Hematopoietic multipotent progenitor cell treated with erythropoietin and hydrocortisone succinate and interleukin-3 and kit ligand, for 17 days (in vitro differentiated cells): ENCODE measurements at places on chromosomes 3 and 15.

GRCh38 chr3:57434041-57434440, 110.1 kb downstream of the DNAH12 start:
- DNase-seq: no peak

GRCh38 chr15:99603828-99604227, 38.0 kb downstream of the MEF2A start:
- no peak for DNase-seq

DNA sequence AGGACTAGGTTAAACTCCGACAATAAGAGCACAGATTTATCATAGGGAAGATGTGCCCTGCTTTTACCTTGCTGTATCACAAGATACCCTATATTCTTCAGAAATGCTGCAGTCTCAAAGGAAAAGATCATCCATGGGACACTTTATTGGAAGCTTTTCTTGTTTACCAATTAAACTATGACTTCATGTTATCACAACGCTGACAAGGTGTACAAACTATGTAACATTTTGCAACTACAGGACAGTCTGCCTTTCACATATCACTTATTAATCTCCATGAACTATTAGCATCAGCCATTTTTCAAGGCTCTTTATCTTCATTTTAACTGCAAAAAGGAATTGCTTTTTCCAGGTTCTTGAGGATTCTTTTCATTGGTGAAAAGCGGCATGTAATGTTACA, 34.0 kb downstream of the CBLB start:
- no peak for DNase-seq

GRCh38 chr3:179376474-179376873, 29.0 kb downstream of the MFN1 start:
- no peak for DNase-seq

GRCh38 chr3:37092484-37092883, 81.9 kb downstream of the LRRFIP2 start:
- no peak for DNase-seq

- DNase-seq: no peak
Observed at GRCh38 chr3:159726231-159726964, 262.2 kb upstream of the IL12A start.

GRCh38 chr15:77989296-77990143, 88.0 kb downstream of the TBC1D2B start:
- DNase-seq: peak; percentile 92

DNA sequence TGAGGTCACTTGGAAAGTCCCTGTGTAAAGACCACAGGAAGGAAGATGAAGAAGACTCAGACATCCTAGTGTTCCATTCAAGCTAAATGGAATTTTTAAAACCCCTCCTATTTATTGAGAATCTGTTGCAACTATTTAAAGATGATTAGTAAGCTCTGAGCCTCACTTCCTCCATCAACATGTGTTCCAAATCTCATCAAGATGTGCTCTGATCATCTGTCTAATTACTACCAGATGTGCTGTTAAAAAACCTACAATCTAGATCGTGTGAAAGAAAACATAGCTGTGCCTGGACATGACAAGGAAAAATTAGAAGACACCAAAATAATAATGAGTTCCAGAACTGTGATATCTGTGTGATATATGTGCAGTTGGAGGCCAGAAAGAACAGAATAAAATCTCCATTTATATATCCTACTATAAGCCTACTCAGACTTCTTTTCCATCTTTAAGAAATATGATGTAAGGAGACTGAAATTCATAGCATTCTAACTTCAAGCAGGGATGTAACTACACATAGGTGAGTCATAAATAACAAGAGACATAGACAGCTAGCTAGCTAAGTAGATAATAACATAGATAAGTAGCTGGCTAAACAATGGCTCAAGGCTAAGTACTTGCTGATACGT, 7.8 kb downstream of the XPC start:
- DNase-seq: no peak

- no peak for DNase-seq
Observed at GRCh38 chr3:160806094-160806493, 50.1 kb downstream of the PPM1L start.

- no peak for DNase-seq
Observed at GRCh38 chr3:132536442-132537153, 60.5 kb upstream of the ACKR4 start.

DNA sequence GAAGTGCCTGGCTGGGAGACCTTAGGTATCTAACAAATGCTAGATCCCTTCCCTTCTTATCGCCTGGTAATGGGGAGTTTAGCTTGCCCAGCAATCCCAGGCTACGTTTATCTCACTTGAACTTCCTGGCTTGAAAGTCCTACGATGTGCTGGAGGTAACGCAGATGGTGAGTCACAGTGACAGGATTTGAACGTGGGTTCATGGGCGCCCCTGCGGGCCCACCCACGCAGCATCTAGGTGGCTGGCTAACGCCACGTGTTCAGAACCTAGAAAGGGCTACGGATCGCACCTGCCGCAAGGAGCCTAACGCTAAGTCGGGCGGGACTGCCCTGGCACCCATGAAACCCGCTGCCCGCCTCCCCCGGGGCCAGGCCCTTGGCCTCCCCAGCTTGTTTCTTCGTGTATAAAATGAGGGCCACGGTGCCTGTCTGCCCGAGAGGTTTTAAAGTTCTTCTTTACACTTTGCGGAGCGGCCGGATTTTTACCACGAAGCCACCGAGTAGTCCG, 600 bp upstream of the USP3 start:
- peak; percentile 83 for DNase-seq

DNA sequence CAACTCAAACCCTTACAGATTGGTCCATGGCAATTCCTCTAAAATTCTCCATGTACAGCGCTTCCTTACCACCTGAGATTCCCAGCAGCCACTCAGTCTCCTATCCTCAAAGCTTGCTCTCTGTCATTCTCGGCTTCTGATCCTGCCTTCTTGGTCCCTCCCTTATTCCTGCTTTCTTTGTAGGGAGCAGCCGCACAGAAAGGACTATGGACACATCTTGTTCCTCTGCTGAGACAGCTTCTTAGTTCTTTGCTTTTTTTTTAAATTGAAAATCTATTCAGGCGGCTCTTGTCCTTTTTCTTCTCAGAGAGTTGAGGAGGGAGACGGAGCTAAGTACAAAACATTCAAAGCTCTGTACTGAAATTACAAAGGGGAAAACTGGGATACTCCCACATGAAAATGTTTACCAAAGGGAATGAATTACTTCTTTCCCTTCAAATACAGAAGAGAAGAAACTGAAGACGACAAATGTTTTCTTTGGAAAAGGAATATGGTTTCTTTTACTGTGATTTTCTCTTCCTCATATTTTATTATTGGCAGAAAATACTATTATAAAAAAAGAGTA, 285.1 kb downstream of the IL20RB start:
- DNase-seq: no peak

DNA sequence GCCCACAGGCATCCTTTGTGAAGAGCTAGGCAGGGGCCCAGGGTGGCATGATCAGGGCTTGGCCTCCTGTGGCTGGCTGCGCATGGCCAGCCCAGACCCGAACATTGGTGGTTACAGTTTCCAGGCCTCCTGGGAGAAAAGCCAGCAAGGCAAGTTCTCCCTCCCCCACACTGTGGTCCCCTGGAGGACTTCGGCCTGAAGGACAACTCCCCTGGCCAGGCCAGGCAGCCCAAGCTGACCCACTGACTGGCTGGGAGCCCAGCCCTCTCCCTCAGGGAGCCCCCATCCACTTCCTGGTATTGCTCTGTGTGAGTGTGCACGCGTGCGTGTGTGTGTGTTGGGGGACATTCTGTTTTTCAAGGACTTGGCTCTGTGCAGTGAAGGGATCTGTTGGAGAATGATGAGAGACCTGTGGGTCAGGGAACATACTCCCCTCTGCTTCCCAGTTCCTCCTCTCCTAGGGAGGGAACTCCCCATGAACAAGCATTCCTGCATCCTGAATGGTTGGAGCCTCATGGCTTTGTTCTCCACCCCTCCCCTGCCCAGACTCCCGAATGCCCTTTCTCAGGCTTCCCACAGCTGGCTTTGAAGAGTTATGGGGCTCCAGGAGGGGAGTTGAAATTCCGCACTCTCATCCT, 29.5 kb downstream of the CORO2B start:
- no peak for DNase-seq

DNA sequence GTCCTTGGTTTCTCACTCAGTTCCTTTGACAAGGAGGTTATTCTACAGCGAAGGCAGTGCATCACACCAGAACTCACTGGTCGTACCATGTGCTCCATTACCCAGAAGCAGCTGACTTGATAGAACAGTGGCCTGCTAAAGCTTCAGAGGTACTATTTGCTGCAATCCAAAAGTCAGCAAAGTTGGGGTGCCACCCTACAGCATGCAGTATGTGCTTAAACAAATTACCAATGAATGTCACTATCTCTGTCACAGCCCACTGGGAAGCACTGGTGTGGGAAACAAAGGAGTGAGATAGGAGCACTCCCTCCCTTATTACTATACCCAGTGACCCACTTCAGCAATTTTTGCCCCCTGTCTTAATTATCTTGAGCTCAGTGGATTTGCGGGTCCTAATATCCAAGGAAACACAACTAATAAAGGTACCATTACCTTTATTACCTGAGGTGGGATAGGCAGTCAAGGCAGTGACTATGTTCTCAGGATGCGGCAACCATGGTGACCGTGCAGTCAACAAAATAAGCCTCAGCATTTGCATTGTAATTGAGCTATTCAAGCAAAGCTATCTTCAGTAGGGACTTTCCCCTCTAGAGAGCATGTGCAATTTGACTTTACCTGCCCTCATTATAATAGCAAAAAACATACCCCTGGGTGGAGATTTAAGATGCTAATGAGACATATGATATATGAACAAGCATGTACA, 199.4 kb downstream of the OCA2 start:
- no peak for DNase-seq

DNA sequence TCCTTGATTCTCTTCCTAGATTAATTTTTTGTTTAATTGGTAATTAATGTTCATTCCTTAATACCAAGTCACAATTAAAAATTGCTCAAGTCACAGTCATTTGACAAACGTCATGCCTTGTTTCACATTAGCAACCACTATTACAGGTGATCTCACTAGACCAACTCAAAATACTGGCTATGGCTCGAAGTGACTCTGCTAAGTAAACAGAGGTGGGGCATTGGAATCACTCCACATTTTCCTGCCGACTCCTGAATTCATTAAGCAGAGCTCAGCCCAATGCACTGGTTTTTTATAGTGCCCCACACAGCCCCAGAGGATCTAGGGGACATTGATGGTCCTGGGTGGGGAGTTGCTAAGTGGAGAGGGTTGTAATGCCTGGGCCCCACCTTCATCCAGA, 201.2 kb upstream of the NSMCE3 start:
- no peak for DNase-seq

DNA sequence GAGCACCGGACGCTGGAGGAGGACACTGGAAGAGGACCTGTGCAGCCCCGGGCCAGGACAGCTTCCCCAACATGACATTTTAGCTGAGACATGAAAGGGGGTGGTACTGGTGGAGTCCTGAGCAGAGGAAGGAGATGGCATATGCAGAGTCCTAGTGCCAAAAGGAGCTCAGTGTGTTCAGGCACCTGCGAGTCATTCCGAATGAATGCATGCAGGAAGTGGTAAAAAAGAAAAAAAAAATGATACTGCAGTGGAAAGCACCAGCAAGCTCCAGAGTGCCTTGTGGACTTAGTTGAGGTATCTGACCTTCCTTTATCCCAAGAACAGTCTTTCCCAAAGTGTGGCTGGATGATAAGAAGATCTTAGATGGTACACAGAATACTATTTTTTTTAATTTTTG, 6.6 kb upstream of the ZNF148 start:
- no peak for DNase-seq

DNA sequence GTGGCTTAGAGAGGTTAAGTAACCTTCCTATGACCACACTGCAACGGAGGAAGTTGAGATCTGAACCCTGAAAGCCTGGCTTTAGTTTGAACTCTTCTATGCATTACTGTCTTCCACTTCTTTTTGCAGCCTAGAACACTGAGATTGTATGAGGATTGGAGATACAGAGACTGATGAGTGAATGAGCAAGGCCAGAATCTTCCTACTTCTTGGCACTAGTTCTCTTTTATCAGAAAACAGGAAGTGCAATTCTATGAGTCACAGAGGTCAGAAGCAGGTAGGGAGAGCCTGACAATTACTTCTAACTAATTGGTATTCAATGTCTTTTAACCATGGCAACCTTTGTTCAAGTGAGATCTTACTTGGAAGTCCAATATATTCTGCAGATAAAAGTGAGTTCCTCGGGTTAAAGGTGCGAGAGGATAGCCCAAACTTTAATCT, 219.0 kb downstream of the SHQ1 start:
- no peak for DNase-seq

DNA sequence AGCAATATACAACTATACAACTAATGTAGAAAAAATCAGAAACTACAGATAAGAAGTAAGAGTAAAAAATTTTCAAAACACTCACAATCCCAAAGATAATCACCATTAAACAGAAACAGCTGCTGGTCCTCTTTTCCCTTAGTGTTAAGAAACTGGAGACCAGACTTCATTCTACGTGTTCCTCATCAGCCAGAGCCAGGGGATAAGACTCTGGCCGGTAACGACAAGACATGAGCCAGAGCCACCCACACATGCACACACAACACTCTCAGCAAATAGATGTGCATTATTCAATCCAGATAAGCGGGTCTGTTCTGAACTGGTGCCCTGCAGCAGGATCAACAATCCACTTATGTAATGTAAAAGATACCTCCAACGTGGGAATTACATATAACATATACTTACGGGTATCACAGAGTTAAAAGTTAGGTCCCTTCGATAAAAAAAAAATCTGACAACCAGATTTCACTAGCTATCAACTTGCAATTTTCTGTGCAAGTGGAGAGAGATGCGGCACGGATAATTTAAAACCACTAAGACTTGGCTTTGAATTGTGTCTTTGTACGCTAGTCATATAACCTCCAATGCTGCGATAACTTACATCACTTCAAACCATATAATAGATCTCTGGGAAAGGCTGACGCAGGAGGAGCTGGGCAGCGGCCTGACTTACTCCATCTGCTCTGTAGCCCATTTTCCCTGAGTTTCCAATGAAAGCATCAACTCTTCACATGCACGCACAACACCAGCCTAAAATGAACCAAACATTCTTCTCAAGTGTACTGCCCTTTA, 17.8 kb downstream of the PRICKLE2 start:
- no peak for DNase-seq

DNA sequence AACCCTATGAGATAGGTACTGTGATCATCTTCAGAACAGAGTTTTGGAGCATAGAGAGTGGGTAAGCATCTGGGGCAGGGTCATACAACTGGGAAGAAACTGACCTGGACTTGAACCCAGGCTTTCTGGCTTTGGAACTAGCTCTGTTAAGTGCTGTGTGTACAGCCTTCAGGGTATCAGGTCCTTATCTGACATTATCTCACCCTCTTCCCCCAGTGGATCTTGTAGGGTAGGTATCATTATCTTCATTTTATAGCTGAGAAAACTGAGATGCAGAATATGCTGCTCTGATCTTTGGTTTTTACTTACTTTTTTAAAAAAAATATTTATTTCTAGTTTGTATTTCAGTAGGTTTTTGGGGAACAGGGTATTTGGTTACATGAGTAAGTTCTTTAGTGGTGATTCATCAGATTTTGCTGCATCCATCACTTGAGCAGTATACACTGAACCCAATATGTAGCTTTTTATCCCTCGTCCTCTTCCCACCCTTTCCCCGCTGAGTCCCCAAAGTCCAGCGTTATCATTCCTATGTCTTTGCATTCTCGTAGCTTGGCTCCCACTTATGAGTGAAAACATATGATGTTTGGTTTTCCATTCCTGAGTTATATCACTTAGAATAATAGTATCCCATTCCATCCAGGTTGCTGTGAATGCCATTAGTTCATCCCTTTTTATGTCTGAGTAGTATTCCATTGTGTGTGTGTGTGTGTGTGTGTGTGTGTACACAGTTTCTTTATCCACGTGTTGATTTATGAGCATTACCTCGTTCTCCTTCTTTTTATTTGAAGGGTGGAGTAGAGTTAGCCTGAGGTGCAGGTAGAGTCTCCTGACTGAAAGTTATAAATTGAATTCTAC, 271.2 kb downstream of the PTPRG start:
- DNase-seq: no peak
